Lung microvascular endothelial cell (primary cell): ENCODE measurements at places on chromosomes 6 and 20. TPM values are rescaled to one million over a fixed set of nuclear protein-coding genes. Genes with fewer than 3 reads are reported as not detected.
A peak's percentile ranks its signal among the peaks of the same experiment; 100 is the strongest.

GRCh38 chr6:21033575-21034026 is 499.3 kb downstream of the CDKAL1 start:
- DNase-seq: no peak

- DNase-seq: no peak
Measured at GRCh38 chr20:32449057-32449889, 91.1 kb downstream of the ASXL1 start.

DNA sequence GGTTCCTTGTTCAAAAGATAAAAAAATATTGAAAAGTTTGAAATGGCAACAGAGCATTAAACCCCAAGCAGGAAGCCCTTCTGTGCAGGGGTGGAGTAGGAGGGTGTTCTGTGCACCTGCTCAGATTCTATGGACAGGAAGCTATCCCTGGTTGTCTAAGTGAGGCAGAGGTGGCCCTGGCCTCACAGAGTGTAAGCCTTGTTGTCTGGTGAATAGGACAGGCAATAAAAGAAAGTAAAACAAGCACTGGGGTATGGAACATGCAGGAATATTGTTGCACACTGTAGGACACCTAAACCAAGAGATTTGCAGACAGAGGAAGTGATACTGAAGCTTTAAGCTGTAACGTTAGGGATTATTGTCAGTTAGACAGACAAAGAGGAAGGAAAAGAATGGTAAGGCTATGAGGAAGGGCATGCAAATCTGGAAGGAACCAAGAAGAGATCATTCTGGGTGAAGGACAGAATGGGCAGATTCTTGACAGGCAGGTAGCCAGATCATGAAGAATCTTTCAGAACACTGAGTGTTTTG is 66.8 kb downstream of the TBC1D7 start:
- no peak for DNase-seq

DNA sequence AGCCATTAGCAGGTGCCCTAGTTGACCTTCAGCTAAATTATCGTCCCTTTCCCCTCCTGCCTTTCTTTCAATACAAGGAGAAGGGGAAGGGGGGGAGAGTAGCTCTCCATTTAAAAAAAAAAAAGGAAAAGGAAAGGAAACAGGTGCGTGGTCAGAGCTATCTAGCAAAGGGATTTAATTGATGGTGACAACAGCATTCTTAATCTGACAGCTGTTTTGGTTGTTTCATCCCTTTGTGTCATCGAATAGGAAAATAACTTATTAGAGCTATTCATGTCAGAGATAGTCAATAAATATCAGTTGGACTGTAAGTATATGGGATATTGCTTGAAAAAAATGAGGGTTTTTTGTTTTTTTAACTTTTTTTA is 195.2 kb upstream of the SASH1 start:
- DNase-seq: peak; percentile 26

DNA sequence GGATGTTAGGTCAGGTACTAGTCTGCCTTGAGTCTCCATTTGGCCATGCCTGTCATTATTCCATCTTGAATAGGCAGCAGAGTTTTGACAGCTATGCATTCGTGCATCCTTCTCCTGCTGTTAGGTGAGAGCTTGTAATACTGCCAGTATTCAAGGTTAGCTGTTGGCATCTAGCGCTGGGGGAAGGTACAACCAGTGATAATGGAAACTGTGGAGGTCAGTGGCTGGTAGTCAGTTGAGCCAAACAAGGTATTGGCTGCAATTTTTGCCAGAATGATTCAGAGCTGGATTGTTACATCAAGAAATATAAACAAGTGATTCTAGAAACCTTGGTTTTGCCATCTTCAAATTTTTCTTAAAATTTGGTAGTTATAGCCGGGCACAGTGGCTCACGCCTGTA is 6.5 kb downstream of the FAM8A1 start:
- no peak for DNase-seq

DNA sequence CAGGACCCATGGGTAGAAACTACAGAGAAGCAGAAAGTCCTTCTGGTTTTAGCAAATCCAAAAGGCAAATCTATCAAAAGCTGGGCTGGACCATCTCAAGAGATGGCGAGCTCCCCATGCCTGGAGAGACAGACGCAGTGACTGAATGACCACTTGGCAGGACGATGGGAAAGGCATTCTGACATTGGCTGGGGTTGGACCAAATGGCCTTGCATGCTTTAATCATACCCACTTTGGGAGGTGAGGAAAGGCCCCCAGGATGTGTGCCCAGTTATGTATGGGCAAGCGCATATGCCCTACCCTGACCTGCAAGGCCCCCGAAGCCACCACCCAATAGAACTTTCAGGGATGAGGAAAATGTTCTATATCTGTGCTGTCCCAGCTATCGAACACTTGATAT is 45.1 kb downstream of the JPH2 start:
- DNase-seq: no peak

DNA sequence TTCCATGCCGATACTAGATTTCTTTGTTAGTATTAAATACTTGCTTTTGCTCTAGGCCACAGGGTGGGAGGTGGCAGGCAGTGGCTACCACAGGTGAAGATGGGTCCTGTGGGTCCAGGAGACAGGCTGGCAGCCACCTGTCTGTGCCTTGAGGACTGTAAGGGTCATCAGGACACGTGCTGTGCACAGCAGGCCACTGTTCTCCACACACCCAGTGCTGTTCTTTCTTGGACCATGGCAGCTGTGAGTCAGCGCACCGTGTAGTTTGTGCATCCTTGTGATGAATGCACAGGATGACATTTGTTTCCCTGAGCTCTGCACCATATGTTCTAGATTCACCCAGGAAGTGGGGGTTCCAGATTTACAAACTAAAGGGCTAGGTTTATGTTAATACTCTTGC is 317.0 kb downstream of the ZFAND3 start:
- DNase-seq: no peak

DNA sequence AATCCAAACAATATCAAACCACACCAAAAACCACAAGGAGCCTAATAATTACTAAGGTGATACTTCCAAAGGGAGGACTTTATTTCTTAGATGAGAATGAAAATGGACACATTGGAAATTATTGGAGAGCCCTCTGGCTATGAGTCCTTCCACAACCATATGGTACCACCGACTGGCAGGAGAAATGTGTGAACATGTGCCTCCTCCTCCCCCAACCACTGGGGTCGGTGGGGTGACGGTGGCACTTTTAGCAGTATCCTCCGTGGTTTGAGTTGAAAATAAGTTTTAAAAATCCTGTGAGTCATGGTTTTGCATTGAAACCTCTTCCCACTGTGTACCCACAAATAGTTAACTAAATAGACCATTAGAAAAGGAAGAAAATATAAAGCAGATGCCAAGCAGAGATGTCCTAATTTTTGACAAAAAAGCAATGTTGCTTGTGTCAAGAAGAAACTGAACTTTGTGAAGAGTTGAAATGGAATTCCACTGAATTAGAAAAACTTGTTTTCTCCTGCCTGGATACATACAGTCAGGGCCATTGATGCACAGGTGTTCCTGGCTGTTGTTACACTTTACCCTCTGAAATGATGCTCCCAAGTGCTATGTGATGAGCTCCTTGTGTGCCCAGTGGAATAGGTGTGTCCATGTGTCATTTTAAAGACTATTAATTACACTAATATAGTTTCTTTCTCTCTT is 3.2 kb downstream of the EDN1 start:
- DNase-seq: peak; percentile 23

- peak; percentile 25 for DNase-seq
Measured at GRCh38 chr6:47655719-47656595, 42.4 kb upstream of the ADGRF4 start.

- no peak for DNase-seq
Measured at GRCh38 chr6:145863988-145864616, 49.5 kb upstream of the FBXO30 start.

GRCh38 chr6:41798901-41799558 is 11.5 kb downstream of the TOMM6 start:
- no peak for DNase-seq

DNA sequence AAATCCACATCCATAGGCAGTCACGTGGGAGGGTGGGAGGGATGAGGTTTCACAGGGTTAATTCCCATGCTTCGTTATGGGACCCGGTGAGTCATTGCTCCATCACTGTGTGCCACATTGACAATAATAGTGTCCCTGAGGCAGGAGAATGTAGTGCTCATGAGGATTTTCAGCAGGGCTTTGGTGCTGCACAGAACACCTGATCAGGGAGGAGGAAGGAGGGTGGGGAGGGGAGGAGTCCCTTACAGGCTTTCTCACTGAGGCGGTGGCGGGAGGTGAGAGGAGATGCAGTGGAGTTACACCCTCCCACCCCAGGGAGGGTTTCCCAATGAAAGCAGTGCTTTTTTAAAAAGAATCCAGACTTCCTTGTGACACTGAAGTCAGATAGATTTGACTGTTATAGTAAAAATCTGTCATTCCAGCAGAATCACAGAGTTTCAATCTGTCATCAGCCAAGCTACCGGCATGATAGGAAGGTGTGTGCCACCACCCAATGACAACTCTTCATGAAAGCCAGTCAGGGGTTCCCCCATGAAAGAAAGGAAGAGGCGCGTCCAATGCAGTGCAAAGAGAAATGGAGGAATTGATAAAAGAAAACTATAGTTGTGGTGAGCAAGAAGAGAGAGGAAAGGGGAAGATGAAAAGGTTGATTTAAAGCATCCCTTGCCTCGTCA is 144.8 kb downstream of the TBC1D7 start:
- no peak for DNase-seq

GRCh38 chr6:120576061-120576460 is 758.2 kb downstream of the TBC1D32 start:
- no peak for DNase-seq

DNA sequence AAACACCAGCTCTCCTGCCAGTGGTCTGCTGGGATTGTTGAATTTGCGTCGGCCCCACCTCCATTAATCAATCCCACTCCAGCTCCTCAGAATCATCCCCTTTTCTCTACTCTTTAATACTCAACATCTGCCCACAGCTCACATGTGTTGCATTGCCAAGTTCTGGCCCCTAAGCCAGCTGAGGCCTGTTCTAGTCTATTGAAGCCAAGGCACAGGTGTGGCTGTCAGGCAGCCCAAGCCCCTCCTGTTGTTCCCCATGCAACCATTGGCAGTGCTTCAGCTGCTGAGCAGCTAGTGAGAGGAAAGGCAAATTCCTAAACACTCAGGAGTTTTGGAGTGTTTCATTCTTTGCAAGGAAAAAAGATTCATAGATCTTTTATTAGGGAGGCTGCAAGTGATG is 128.0 kb upstream of the NT5E start:
- no peak for DNase-seq

- DNase-seq: no peak
Measured at GRCh38 chr6:45423824-45424450, 46.2 kb upstream of the SUPT3H start.

GRCh38 chr6:156260815-156261214 is 516.4 kb upstream of the ARID1B start:
- DNase-seq: no peak

DNA sequence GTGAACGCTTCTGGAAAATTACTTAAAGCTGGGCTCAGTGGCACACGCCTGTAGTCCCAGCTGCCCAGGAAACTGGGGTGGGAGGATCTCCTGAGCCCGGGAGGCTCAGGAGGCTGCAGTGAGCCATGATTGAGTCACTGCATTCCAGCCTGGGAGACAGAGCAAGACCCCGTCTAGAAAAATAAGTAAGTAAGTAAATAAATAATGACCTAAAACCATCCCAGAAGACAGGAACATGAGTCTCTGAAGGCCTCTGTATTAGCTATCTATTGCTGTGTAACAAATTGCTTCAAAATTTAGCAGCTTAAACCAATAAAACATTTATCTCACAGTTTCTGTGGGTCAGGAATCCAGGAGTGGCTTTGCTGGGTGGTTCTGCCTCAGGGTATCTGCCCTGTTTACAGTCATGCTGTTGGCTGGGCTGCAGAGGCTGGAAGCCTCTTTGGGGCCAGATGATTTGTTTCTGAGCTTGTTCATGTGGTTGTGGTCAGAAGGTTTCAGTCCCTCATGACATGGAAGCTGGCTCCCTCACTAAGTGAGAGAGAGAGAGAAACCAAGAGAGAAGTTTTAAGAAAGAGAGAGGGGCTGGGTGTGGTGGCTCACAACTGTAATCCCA is 48.4 kb upstream of the NCOA3 start:
- no peak for DNase-seq

DNA sequence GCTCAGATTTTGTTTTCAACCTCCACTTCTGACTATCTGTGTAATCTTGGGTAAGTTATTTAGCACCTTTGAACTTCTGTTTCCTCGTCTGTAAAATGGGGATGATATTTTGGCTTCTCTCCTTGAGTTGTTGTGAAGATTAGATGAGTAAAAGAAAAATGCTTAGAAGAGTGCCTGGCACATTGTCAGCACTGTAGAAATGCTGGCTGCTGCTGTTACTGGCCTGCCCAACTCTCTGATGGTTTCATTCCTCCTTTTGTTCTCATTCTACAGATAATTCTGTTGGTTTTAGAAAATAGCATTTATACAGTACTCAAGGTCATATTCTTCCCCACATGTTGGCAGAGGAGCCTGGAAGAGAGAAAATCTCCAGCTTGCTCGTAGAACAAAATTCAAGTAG is 547.2 kb upstream of the JAG1 start:
- DNase-seq: no peak

DNA sequence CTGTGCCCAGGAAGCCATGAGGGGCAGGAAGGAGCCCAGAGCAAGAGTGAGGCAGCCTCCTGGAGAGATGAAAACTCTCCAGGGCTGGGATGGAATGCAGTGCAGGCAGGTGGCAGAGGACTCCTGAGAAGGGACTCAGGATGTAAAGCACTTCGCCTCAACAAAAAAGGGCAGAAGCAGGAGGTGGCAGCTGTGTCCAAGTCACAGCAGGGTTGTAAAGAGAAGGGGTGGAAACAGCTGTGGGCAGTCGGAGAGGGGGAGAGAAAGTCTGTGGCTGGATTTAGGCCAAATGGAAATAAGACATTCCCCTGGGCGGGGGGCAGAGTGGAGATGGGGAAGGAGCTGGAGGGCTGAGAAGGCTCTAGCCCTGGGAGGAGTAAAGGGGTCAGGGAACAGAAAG is 34.9 kb downstream of the CYP21A2 start:
- DNase-seq: no peak

The HLA-DQA2 gene
- not detected in 2 replicates for total RNA-seq

The TCF15 gene
- total RNA-seq: 0.60 and 0.87 TPM in 2 replicates

The ACOT8 gene
- total RNA-seq: 25.7 and 35.3 TPM in 2 replicates

The CFB gene
- total RNA-seq: 0.44 and 0.60 TPM in 2 replicates

The SMLR1 gene
- total RNA-seq: not detected in 2 replicates

The HLA-DMA gene
- 0.20 and 0.44 TPM in 2 replicates for total RNA-seq

The DYNLT2 gene
- total RNA-seq: 0.22 and 0.60 TPM in 2 replicates

The CCM2L gene
- total RNA-seq: 16.3 and 24.2 TPM in 2 replicates

The OR2H2 gene
- total RNA-seq: not detected in 2 replicates

The PGC gene
- not detected in 2 replicates for total RNA-seq

The PRRC2A gene
- 19.4 and 27.2 TPM in 2 replicates for total RNA-seq

The PPP1R3D gene
- 4.8 and 7.1 TPM in 2 replicates for total RNA-seq

The ABHD16B gene
- not detected in 2 replicates for total RNA-seq

The TFAP2A gene
- not detected in 2 replicates for total RNA-seq

The PTGIS gene
- total RNA-seq: 0.20 and 0.44 TPM in 2 replicates
